ENCODE measurements at places on chromosomes 7 and 10.

GRCh38 chr7:94206295-94206694, 188.4 kb upstream of the COL1A2 start:
- no peak for DNase-seq

DNA sequence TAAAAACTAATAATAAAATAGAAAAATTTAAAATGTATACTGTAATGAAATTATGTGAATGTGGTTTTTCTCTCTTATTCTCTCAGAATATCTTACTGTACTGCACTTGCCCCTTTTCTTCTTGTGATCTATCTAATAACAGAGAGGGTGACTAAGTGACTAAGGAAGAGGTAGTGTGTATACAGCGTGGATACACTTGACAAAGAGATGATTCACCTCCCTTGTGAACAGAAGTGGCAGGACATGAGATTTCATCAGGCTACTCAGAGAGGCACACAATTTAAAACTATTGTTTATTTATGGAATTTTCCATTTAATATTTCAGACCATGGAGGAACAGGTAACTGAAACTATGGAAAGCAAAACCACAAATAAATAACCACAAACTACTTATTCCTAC, 806.6 kb upstream of the GHITM start:
- no peak for DNase-seq

DNA sequence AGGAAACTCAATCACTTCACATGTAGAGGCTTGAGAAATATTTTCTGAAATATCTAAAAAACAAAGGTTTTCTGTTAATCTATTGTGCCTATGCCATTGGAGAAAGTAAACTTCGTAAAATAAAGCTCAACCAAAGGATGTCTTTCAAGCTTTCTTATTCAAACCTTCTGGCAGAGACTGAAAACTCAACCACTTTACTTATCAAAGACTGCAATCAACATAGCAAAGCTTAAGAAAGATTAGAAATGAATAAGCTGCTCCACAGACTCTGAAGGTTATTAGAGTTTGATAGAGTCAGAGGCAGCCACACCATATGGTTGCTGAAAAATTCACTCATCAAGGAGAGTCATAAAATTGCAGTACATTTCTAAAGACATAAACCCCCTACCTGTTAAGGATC, 245.8 kb upstream of the MEOX2 start:
- no peak for DNase-seq

DNA sequence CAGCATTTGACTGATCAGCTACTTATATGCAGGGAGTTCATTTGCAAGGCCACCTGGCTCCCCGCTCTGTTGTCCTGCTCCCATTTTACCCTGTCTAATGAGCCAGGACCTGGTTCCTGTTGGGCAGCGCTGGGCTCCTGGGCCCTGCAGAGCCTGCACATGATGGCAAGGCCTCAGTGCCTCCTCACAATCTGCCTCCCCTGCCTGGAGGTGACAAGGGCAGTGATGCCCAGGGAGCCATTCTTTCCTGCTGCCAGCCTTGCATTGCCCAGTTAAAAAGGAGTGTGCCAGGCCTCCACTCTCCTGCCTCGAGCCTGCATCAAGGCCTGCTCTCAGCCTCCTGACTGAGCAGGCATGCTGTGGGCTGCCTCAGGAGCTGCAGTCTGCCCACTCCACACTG, 28.5 kb downstream of the CHAT start:
- no peak for DNase-seq

- DNase-seq = no peak
Measured at GRCh38 chr7:23239698-23240097, 6.9 kb upstream of the GPNMB start.

GRCh38 chr7:148083448-148083847, 507.1 kb upstream of the C7orf33 start:
- no peak for DNase-seq

DNA sequence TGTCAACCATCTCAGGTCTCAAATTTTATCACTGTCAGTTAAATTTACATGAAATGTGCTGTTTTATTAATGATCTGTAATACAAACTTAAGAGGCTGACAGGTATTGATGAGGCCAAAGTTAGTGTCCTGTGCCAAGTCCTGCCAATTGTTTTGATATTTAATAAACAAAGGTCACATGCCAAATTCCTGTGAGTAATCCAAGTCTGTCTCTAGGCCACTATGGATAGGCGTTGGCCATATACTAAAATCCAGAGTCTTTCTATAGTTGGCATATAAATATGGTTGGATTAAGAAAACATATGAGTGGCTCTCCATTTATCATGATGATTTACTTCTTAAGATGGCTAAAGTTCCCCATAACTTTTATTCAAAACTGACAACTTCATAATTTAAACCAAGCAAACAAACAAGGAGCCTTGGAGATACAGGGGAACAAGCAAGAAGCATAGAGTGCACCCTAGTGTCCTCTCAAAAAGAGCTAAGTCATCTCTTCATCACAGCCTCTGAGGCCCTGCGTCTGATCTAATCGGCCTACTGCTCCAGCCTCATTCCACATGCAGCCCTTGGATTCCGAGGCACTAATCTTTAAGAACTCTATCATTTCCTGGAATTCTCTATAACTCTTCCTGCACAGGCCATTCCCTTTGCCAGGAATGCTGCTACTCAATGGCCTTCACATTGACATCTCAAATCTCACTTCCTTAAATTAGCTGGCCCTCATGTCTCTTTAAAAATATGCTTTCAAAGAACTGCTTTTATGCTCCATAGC, 32.7 kb upstream of the NRCAM start:
- DNase-seq = no peak

GRCh38 chr7:101494602-101495329, 132.1 kb downstream of the COL26A1 start:
- no peak for DNase-seq

- DNase-seq = peak; percentile 84
Measured at GRCh38 chr10:17533731-17534130, 79.3 kb upstream of the ST8SIA6 start.

- no peak for DNase-seq
Measured at GRCh38 chr7:90674625-90675024, 78.5 kb downstream of the CDK14 start.

DNA sequence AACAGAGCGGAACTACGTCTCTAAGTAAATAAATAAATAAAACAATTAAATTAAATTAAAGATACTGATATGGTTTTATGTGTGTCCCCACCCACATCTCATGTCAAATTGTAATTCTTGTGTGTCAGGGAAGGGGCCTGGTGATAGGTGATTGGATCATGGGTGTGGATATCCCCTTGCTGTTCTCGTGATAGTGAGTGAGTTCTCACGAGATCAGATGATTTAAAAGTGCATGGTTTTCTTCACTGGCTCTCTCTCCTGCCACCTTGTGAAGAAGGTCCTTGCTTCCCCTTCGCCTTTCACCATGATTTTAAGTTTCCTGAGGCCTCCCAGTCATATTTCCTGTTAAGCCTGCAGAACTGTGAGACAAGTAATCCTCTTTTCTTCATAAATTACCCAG, 29.0 kb upstream of the OGDHL start:
- DNase-seq = no peak

- DNase-seq = no peak
Measured at GRCh38 chr7:110921595-110922151, 169.3 kb upstream of the LRRN3 start.

GRCh38 chr10:85448716-85449115, 917.9 kb downstream of the GRID1 start:
- DNase-seq = no peak

DNA sequence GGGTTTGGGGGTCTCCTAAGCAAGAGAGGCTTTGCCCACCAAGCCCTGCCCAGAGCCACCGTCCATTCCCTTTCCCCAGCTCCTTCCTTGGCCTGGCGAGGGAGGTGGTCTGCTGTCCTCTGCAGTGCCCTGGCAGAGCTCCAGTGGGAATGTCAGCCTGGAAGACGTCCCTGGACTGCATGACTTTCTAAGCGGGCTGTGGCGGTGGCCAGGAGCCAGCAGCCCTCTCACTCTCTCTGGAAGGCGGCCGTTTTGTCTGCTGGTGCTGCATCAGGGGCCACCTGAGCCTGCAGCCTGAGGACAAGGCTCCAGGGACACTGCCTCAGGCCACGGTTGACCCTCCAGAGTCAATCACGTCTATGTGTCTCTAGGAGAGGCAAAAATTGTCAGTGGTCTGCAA, 271.0 kb downstream of the SKAP2 start:
- DNase-seq = no peak

DNA sequence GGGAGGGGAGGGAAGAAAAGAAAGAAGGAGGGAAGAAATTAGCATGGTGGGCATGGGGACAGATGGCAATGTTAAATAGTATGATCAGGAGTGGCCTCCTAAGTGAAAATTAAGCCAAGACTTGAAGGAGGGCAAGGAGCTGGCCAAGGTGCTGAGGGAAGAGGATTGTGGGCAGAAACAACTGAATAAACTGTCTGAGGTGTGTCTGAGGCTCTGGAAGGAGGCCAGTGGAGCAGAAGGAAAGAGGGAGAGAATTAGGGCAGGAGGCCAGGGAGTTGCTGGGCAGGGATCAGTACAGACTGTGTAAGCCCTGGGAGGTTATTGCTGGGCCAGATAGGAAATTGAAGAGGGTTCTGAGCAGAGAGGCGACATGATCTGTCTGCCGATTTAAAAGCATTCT, 40.6 kb upstream of the VKORC1L1 start:
- DNase-seq = no peak

DNA sequence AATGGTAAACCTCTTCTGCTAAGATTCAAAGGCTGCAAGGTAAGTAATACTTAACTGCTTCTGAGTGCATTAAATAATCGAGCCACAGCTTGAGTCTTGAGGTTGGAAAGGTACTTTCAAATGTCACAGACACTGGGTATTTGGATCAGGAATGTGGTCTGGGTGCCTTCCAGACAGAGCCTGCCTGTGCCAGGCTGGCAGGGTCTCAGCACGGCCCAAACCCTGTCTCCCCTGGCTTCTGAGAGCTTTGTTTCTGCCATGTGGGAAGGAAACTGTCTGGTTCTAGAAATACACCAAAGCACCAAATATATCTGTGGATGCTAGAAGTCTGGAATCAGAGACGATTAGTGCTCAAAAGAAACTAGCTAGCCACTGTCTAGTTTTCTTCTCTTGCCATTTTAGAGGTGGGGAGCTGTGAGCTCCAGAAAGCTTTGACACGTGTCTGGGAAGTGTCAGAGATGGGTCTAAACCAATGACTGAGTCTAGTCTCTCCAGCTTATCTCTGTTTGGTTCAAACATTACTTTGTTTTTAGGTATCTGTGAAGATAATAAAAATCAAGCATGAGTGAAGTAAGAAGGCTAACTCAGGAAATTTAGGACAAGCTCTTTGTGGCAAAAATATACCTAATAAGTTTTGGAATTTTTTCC, 162.8 kb downstream of the CYP26A1 start:
- no peak for DNase-seq

DNA sequence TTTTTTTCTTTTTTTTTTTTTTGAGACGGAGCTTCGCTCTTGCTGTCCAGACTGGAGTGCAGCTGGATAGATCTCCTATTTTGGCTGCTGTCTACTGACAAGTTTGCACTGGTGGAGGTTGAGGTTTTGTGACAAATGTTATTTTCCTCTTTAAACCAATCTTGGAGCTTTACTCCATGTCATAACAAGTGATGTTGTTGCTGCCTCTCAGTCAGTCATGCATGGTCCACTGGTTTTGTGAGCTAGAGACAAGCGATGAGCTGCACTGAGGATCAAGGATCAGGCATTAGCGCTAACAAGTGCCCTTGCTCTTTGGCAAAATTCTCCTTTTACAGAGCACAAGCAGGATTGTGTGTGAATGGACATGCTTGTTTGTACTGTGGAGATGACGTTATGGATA, 805 bp upstream of the WDFY4 start:
- DNase-seq = no peak

DNA sequence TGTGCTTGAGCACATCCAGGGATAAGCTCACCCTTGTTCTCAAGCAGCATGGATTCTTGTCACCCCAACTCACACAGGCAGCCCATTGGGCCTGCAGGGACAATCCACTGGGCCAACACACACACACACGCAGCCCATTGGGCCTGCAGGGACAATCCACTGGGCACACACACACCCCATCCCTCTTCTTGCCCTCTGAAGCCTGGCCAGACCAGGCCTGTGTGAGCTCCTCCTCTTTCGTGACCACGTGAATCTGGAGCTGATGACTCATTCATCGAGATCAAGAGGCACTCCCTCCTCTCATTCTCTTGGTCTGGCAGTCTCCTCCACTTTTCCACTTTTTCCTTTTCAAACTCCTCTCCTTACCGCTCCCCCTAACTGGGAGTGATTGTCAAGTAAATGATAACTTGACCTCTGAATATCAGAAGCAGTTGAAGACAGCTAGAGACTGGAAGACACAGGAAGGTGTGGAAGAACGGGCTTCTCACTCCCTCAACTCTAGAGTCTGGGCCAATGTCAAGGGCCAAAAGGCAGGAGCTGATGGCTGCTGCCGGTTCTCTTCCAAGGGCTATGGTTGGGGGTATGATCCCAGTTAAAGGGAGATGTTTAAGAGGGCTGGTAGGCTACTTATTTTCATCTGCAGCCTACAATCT, 89.7 kb downstream of the HIPK2 start:
- peak; percentile 66 for DNase-seq

- DNase-seq = no peak
Measured at GRCh38 chr7:73521636-73522104, 423 bp downstream of the BAZ1B start.

GRCh38 chr10:118712080-118712479, 42.7 kb downstream of the CACUL1 start:
- no peak for DNase-seq

Data from COLO829 (cell line).